ENCODE measurements at places on chromosomes 2 and 18.

- DNase-seq = no peak
Observed at GRCh38 chr2:113716291-113716690, 40.2 kb downstream of the SLC35F5 start.

DNA sequence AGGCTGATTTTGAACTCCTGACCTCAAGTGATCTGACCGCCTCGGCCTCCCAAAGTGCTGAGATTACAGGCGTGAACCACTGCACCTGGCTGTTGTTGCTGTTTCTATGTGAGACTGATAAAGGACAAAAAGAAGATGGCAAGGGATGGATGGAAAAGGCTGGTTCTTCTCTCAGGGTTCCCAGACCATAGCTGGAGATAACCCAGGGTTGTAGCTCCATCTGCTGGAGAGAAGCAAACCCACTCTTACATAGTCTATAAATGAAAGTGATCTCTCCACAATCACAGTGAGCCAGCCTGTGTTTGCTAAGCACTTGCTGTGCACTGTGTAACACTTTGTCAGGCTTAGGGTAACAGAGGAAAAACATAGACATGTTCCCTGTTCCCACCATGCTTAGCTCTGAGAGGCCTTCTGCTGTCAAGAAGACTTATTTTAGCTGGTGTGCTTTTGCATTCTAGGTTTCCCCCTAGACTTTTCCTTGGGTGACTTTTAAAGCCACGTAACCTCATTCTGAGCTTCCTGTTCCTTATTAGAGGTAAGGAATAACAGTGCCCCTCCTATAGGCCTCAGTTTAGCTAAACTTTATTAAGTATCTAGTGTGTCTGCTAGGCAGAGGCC is 49.7 kb downstream of the LIMS1 start:
- peak; percentile 78 for DNase-seq

DNA sequence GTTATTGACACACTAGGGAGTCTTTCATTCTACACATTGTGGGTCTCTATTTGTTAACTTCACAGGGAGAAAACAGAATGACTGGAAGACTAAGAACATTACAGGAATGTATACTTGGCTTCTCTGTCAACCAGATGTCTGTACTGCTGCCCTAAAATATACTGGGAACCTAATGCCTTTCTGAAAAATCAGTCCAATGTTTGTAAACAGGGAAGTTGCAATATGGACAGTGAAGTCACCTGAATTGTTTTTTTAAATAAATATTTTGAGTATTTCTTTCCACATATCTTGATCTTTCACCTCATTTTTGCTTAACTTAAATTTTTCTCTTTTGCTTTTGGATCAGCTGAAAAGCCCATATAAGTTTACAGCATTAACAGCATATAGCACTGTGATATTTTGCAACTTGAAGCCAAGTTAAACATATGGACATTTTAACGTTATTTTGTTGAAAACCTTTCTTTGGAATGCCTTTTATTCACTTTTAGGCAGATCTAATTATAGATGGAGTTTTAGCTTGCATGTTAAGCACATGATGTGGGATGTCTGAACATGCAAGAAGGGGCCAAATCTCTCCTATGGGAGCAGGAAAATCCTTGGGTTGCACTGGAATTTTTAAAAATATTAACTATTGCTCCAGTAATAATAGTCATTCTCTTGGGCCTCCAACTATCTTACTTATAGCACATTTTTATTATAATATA is 137.7 kb upstream of the TWIST2 start:
- no peak for DNase-seq

- DNase-seq = no peak
Observed at GRCh38 chr2:147460155-147460554, 384.7 kb upstream of the ACVR2A start.

GRCh38 chr2:133498662-133499585 is 69.3 kb downstream of the NCKAP5 start:
- DNase-seq = no peak

DNA sequence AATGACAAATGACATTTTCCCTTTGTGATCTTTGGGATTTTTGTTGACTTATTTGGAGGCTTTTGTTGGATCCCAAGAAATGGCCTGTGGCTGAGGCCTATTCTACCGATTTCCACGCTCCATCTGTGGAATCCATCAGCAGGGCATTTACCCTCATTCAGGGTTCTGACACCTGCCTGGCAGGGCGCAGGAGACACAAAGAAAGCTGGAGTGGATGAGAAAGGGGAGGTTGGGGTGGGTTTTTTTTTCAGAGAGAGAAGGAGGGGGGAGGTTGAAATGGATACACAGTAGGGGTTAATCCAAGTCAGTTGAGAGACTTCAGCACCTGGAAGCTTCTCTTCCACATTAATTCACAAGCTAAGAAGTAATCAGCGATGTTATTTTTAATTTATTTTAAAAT is 59.7 kb downstream of the PAX3 start:
- no peak for DNase-seq

DNA sequence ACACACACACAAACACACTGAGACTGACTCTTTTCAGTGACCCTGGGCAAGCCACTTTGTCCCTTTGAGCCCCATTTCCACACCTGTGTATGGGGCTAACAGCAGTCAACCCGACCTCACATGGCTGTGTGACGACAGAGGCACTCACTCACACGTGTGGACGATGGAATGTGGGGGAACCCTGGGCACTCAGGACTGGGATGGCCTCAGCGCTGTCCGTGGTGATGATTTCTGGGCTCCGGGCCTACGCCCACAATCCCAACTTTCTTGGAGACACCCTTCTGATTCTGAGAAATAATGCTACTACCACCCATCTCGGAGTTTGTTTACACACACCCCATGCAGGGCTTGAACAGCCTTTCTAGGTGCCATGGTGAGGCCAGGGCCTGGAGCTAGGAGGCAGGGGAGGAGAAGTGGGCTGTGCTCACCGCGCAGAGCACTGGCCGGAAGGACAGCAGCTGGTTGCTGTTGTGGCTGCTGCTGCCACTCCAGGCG is 1.5 kb downstream of the CRYBA2 start:
- DNase-seq = no peak

GRCh38 chr18:10465174-10465939 is 10.9 kb downstream of the APCDD1 start:
- DNase-seq = no peak

DNA sequence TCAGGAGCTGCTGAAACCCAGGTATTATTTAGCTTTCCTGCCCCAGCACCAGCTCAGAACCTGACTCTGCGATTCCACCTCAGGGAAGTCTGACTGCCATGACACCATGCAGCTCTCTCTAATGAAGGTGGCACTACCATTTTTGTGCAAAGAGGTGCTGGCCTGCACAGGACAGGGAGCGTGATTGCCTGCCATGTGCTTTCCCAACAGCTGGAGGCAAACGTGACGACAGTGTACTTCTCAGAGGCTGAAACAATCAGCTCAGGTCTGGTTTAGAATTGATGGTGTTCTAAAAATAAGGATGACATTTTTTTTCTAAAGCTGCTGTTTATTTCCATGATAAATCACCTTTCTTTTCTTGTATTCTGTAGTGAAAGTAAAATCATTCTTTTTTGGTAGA is 75.2 kb upstream of the TTC39C start:
- DNase-seq = no peak

GRCh38 chr2:186887107-186888090 is 38.4 kb upstream of the ZSWIM2 start:
- DNase-seq = no peak

GRCh38 chr2:10288606-10289005 is 14.1 kb upstream of the HPCAL1 start:
- DNase-seq = no peak

- DNase-seq = no peak
Observed at GRCh38 chr18:58911766-58912165, 47.1 kb downstream of the ZNF532 start.

DNA sequence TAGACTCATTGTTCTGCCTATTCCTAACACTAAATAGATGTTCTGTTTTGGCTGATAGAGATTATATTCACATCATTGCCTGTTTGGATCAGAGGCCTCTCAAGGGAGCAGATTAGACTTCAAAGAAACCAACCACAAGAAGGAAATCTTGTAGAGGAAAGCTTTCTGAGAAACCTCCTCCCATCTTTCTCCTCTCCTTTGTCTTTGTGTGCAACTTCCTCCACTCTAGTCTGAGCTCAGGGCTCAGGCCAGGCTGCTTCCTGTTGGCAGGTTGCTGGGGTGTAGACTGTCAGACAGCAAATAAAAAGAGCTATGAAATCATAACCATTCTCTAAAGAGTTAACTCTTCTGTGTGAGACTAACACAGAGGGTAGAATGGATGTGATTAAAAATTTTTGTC is 113.0 kb downstream of the TGFA start:
- no peak for DNase-seq

DNA sequence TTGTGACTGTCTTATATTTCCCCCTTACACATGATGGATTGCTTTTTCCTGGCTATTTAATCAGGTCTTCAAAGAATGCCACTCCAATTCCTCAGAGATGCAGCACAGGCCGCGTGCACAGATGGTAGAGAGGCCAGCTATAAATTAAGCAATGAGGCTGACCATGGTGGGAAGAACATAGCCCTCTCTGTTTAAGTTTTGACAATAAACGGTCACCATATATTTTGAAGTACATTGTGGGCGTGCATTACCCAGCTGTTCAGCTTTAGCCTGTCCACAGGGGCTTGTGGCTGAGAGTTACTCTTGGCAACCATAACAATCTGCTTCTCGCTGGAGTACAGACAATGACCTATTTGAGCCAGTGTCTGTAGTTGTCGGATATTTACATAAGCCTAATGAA is 730.8 kb downstream of the DCC start:
- peak; percentile 6 for DNase-seq

DNA sequence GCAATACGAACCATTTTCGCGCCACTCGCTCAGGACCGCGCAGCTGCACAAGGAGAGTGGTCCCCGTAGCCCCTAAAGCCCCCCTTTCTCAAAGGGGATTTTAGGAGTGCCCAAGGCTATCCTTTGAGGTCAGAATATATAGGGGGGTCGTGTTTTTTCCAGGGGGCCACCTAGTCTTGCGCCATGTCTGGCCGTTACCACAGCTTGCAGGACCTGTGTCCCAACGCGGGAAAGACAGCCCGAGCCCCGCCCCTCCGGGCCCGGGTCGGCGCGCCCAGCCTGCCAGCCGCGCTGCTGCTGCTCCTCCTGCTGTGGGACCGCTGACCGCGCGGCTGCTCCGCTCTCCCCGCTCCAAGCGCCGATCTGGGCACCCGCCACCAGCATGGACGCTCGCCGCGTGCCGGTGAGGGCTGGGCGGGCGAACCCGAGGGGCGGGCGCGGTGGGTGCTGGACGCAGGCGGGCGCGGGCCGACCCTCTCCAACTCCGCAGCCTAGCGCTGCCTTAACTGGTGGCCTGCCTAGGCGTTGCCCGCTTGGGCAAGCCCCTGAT is at the start of gene CDCA7:
CDCA7 (plus strand) TSS at position 291 of the 550 bp plus-strand sequence; CDS start at position 383, 92 bp downstream.
- DNase-seq = peak; percentile 83

- DNase-seq = no peak
Observed at GRCh38 chr2:198385326-198385725, 580.9 kb downstream of the PLCL1 start.

GRCh38 chr2:100919316-100919715 is 82.8 kb upstream of the RPL31 start:
- DNase-seq = no peak

Data from NCI-H2081 (cell line).